ENCODE measurements at places on chromosomes 11 and 22.

- DNase-seq = no peak
Measured at GRCh38 chr11:123393312-123393927, 36.6 kb upstream of the GRAMD1B start.

- peak; percentile 31 for DNase-seq
Measured at GRCh38 chr22:49763696-49764095, 64.0 kb downstream of the BRD1 start.

GRCh38 chr11:95723361-95723942 is 66.1 kb downstream of the FAM76B start:
- no peak for DNase-seq

DNA sequence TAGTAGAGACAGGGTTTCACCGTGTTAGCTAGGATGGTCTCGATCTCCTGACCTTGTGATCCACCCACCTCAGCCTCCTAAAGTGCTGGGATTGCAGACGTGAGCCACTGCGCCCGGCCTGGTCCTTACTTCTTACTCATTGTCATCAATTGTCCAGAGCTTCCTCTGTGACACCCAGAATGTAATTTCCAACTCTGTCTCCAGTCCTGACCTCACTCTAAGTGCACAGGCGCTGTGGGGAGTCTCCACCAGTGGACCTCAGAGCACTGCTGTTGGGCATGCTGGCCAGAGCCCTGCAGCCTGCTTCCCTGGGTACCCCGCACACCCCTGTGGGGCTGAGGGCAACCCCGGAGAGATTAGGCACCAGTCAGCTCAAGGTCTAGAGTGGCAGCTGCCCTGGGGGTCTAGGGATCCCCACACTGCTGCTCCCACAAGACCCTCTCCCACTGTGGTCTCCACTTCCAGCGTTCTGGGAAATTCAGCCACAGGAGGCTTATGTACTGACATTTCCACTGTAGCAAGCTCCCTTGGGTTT is 1140.3 kb downstream of the TBC1D22A start:
- no peak for DNase-seq

DNA sequence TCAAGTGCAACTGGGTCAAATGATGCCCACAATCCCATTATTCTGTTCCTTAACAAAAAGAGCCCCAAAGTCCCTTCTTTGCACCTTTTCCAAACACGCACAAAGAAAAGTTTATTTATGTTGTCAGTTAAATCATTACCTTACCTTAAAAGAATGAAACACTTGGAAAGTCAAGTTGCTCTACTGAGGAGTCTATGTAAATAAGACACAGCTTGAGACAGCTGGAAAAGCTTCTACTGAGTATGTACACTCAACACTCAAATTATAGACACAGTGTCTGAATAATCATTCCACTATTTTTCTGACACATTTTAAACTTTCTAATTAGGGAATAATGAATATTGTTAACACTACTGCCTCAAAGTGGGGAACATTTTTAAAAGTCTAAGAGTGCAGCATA is 21.6 kb upstream of the PHLDA2 start:
- no peak for DNase-seq

GRCh38 chr22:31839986-31840385 is 86.2 kb downstream of the DEPDC5 start:
- no peak for DNase-seq

Measured in islet precursor cell (in vitro differentiated cells).